ENCODE measurements at places on chromosomes 1 and 21.

DNA sequence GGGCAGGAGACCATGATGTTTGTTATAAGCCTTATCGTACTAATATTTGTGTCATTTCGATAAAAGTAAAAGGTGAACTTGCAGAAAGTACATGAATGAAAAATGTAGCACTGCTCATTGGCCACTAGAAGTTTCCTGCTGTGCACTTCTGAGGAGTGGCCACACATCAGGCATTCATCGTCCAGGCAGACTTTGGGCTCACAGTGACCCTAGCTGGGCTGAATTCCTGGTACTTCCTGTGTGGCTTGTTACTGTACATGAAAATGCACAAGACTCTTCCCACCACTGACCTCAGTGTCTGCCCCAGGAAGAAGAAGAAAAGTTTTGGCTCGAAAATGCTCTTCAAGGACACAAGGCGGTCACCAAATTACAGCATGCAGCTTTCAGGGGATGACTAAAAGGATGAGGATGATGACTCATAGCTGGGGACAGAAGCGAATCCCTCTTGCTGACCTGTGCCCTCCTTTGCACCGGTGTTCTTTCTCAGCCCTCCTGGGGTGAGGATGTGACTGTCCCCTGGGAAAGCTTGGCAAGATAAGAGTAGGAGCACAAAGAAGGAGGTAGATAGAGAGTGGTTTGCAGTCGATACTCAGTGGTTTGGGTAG lies 252.4 kb upstream of the KAZN start:
- H3K4me1 ChIP-seq: no peaks in the 10 kb centered on the region
- H3K36me3 ChIP-seq: no peaks in the 10 kb centered on the region

- H3K36me3 ChIP-seq: no peaks in the 10 kb centered on the region
- no peak overlapping the region for H3K27ac ChIP-seq
- peaks cover 6% of the 10 kb centered on the region for H3K4me1 ChIP-seq
- no peak for DNase-seq
These were observed 23.2 kb downstream of the PLCH2 start for GRCh38 chr1:2499260-2499659.

GRCh38 chr1:171901245-171901644 lies 59.9 kb downstream of the DNM3 start:
- no peak overlapping the region for H3K4me3 ChIP-seq
- DNase-seq: no peak
- H3K36me3 ChIP-seq: no peaks in the 10 kb centered on the region
- peaks cover 3% of the 10 kb centered on the region for H3K4me1 ChIP-seq
- H3K27ac ChIP-seq: no peak overlapping the region
- peaks cover 4% of the 10 kb centered on the region for H3K27me3 ChIP-seq

DNA sequence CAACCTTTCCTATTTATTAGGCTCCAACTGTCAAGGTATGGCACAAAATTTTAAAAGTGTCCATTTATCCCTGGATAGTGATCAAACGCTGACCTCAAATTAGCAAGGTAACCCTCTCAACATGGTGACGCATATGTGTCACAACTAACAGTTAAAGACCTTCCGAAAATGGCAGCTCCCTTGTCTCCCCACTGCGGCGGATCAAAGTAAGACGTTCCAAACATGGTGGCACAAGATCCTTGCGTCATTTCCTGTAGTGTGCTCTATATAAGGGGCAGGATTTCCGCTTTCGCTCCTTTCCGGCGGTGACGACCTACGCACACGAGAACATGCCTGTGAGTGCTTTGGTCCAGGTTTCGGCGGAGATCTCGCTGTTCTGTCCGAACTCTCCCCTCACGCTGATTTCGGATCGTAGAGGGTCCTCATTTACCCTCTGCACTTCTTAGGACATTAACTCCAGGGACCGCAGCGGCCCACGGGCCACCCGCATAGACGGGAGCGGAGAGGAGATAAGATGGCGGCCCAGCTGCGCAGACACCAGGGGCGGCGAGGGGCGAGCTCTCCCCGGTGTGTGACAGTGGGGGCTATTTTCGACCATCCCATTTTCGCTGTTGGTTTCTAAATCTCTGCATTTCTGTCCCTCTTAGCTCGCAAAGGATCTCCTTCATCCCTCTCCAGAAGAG lies at the start of gene RPS27:
Gene RPS27, plus strand, starts transcription at position 295 of the 683 bp plus-strand sequence. Its CDS starts 35 bp downstream, at position 330.
- no peaks in the 10 kb centered on the region for H3K27me3 ChIP-seq
- peaks cover 48% of the 10 kb centered on the region for H3K36me3 ChIP-seq
- H3K4me3 ChIP-seq: peak within 1 kb of the TSS; percentile 88
- peaks cover 39% of the 10 kb centered on the region for H3K4me1 ChIP-seq

- no peak overlapping the region for H3K4me3 ChIP-seq
- H3K36me3 ChIP-seq: peaks cover 5% of the 10 kb centered on the region
- H3K4me1 ChIP-seq: no peaks in the 10 kb centered on the region
- DNase-seq: no peak
- H3K27ac ChIP-seq: no peak overlapping the region
These were observed 1528.0 kb upstream of the TPTE start for GRCh38 chr21:8993284-8993942.

- peak overlapping the region; percentile 81 for H3K27ac ChIP-seq
- peak; percentile 57 for DNase-seq
- H3K27me3 ChIP-seq: no peaks in the 10 kb centered on the region
These were observed 669 bp downstream of the XPR1 start for GRCh38 chr1:180632326-180633056.

- no peak overlapping the region for H3K4me3 ChIP-seq
- peaks cover 2% of the 10 kb centered on the region for H3K27me3 ChIP-seq
- H3K27ac ChIP-seq: peak overlapping the region; percentile 29
- H3K4me1 ChIP-seq: peaks cover 18% of the 10 kb centered on the region
- H3K36me3 ChIP-seq: no peaks in the 10 kb centered on the region
- no peak for DNase-seq
These were observed 66.3 kb upstream of the PPP2R5A start for GRCh38 chr1:212218911-212219310.

DNA sequence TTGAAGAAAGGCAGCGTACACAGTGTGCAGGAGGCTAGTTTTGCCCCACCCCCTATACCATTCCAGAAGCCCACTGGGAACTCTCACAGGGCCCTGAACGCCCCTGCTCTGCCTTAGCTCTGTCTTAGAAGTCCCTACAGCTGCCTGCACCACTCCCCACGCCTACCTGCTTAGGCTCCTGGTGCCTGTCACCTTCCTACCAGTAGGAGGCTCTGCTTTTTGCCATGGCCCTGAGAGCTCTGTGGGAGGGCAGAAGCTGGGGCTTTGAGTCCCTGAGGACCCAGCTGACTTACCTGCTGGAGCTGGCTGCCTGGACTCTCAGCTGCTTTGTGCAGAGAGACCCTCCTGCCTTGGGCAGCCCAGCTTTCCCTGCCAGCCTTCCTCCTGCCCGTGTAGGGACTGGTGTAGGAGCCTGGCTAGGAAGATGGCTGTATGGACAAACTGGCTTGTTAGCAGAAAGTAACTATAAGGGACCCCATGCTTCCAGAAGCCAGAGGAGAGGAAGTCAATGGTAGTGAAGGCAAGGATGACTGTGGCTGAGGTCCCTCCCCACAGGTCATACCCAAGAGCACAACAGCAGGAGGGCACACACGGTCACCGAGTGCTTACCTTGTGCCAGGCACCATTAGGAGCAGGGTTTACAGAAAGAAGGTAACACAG lies 9.8 kb upstream of the CELSR2 start:
- no peak overlapping the region for H3K27ac ChIP-seq
- H3K36me3 ChIP-seq: peaks cover 41% of the 10 kb centered on the region
- DNase-seq: no peak
- peaks cover 20% of the 10 kb centered on the region for H3K27me3 ChIP-seq

GRCh38 chr1:176479971-176480370 lies 17.0 kb downstream of the PAPPA2 start:
- no peaks in the 10 kb centered on the region for H3K4me1 ChIP-seq
- H3K4me3 ChIP-seq: no peak overlapping the region
- H3K27me3 ChIP-seq: no peaks in the 10 kb centered on the region
- DNase-seq: no peak
- H3K36me3 ChIP-seq: no peaks in the 10 kb centered on the region
- H3K27ac ChIP-seq: no peak overlapping the region

GRCh38 chr1:197567442-197567841 lies 207.8 kb downstream of the DENND1B start:
- H3K27ac ChIP-seq: no peak overlapping the region
- H3K27me3 ChIP-seq: no peaks in the 10 kb centered on the region
- no peak overlapping the region for H3K4me3 ChIP-seq
- H3K36me3 ChIP-seq: peaks cover 64% of the 10 kb centered on the region
- no peaks in the 10 kb centered on the region for H3K4me1 ChIP-seq
